Activated CD4-positive, alpha-beta T cell treated with anti-CD3 and anti-CD28 coated beads, Interleukin-2, amount 10 ng/mL, durations not matched to agents 7 days and 5 days (primary cell): ENCODE measurements at places on chromosomes 7 and 10.

GRCh38 chr10:110784198-110784597, 87.5 kb upstream of the PDCD4 start:
- no peak for DNase-seq

DNA sequence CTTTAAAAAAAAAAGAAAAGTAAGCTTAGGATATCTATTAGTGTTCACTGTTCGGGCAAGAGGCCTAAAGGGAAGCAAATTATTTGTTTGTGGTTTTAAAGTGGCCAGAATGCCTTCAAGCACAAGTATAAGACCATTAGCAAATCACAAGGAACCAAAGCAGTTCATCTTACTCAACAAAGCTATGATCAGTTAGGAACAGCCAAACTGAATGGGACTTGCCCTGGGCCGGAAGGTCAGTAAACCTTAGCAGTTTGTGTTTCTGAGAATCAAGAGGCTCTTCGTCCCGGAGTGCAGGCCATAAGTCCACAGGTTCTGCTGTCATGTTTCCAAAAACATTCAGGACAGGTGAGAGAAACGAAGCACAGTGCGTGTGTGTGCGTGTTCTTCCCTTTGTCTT, 4.5 kb downstream of the FBXW4 start:
- no peak for DNase-seq

DNA sequence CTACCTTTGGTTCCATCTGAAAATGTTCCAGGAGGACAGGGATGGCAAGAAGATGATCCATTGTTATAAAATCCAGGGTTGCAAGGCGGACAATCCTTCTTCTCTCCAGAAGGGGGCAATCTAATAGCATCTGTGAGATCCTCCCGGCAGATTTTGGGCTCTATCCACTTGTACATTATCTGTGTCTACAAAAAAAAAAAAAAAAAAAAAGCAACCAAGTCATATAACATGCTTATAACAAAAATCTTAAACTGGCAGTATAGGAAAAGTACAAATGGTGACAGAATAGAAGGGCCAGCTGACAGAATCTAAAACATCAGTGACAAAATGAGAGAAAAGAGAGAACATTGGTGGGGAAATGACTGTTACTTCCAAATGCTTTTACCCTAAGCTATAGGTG, 132.7 kb downstream of the ELAPOR2 start:
- peak; percentile 53 for DNase-seq

- no peak for DNase-seq
Measured at GRCh38 chr7:124672011-124672410, 93.6 kb downstream of the GPR37 start.

DNA sequence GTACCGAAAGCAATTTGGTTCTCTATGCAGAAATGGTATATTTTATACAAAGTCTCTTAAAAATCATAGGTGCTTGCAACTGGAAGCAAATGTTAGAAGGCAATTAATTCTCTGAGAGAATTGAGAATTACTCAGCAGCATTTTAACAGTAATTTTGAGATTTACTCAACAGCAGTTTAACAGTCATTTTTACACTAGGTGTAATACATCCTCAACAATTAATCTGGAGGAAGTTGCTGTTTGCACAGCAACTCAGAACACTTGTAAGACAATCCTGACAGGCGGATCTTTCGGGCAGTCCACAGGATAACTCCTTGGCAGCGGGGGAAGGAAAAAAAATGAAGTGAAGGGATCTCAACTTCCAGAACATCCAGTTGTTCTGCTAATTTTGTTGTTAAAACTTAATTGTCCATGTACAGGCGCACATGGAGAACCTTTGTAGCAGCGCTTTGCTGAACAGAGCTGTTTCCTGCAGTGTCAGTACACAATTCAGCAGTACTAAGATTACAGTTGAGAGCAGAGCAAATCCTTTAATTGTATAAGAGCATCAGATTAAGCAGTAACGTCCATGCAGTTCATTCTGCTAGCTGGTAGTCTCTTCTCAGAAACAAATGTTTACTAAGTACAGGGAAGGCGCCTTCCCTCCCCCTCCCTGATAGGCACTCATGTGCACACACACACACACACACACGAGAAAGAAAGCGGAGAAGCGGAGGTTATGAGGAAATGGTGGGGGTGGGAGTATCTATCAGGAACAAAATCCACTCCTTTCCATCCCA, 43.8 kb downstream of the ENO4 start:
- no peak for DNase-seq

GRCh38 chr10:98519841-98520240, 73.1 kb upstream of the HPS1 start:
- DNase-seq = no peak

GRCh38 chr7:132720835-132721234, 144.6 kb upstream of the PLXNA4 start:
- DNase-seq = no peak

GRCh38 chr10:100831742-100832141, 81.0 kb upstream of the SLF2 start:
- no peak for DNase-seq

GRCh38 chr7:91465595-91466061, 201.4 kb downstream of the FZD1 start:
- DNase-seq = no peak

DNA sequence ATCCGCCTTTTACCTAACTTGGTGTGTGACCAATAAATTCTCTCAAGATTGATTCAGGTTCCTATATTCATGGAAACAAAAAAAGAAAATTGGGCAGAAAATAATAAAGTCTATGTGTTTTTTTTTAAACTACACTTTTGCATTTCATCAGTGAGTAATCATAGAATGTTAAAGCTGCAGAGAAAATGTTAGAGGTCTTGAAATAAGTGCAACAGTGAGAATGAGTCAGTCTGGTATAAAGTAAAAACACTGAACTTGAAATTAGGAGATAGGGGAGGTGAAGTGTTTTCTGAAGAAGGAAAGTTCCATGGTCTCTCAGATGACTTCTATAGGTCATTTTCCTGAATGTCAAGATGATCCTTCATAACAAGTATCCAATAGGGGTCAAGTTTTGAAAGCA, 202.6 kb upstream of the NRP1 start:
- no peak for DNase-seq

GRCh38 chr7:143514995-143515735, 37.5 kb downstream of the TAS2R41 start:
- no peak for DNase-seq

DNA sequence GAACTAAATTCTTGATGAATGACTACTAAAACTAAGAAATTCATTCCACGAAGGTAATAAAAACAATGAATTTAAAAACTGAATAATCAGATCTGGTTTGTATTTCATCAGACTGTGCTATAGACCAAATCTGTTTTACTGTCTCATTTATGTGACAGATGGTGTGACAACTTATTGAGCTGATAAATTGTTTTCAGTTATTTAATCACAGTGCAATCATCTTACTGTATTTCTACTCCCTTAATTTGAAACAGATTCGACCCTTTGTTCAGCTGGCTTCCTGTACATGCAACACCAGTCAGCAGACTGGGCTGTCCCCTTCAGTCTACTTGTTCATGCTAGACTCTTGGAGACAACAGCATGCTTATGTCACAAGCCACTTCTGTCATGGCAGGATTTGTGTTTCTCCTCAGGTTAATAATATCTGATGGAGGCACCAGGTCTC, 150.9 kb downstream of the MBL2 start:
- DNase-seq = no peak

DNA sequence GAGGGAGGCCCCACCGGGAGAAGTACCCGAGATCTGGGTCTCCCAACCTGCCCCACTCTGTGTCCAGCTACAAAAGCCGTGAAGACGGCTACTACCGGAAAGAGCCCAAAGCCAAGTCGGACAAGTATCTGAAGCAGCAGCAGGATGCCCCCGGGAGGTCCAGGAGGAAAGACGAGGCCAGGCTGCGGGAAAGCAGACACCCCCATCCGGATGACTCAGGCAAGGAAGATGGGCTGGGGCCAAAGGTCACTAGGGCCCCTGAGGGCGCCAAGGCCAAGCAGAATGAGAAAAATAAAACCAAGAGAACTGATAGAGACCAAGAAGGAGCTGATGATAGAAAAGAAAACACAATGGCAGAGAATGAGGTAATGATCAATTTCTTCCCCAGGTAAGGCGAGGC, 59.1 kb upstream of the PDCD4 start:
- no peak for DNase-seq

- DNase-seq = no peak
Measured at GRCh38 chr7:41093141-41093540, 609.7 kb downstream of the INHBA start.

GRCh38 chr10:78964952-78965633, 103.7 kb upstream of the ZMIZ1 start:
- no peak for DNase-seq

DNA sequence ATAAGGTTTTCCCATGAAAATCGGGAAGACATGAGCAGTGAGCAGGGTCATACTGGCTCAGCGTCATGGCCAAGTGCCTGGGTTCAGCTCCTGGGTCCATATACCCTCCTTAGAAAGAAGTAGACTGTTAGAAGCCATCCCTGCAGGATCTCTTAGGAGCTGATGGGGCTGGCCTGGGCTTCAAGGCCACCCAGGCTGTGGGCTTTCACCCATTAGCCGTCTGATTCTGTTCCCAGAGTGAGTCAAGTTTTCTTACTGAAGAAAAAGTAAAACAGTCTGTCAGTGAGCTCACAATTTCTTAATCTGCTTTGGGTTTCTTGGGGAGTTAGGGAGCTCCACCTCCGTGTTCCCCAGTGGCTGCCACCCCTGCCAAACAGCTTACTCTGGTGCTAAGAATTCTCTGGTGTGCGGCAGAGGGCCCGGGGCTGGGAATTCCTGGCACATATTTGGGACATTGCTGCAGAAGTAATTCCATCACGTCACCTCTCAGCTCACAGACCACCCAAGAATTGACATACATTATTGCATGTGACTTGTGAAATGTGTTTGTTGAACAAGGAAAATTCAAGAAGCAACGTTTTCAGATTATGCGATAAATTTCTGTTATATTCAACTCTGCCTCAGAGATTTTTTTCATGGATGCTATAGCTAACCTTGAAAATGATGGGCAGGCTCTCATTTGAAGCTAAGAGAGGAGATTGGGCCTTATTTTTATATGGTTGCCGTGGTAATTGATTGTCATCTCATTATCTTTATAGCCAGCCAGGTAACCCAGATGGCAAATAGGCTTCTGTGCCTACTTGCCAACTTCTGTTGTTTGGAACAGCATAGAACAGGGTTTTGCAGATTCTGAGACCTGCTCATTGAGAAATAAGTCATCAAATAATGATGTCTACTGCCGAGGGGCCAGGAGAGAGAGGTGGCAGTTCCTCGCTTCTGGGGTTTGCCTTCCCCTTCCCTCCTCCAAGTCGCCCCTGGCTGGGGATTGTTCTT, 166.4 kb downstream of the CHN2 start:
- no peak for DNase-seq

DNA sequence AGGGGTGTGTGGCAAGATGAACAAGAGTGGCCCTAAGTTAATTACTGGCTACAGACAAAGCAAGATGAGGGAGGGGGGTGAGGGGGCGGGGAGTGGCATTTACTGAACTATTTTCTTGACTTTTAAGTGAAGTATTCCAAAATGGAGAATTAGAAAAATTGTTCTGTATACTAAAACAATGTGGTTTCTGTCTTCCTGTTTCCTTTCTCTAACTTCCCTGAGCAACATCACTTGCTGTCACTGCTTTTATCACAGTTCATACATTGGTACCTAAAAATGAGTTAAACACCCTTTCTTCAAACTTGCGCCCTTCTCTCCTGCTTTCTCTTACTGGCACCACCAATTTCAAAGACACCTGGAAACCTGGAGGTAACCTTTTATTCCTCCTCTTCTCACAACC, 21.6 kb downstream of the PDZD8 start:
- no peak for DNase-seq

DNA sequence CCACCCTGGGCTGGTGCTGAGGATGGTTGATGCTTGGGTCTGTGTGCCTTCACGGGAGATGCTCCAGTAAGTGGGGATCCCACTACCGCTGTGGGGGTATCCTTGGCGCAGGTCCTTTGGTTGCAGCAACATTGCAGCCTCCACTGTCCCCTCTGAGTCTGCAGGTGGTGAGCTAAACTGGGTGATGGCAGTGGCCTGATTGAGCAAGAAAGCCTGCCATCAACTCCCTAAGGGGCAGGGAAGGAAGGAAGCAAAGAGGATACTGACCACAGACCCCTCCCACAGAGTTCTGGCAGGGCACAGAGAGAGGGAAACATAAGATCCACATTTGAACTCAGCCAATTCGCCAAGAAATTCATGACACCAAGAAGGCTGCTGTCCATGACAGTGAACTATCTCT, 43.2 kb downstream of the MYO1G start:
- DNase-seq = no peak

- no peak for DNase-seq
Measured at GRCh38 chr10:1648648-1649047, 88.7 kb downstream of the ADARB2 start.

GRCh38 chr10:20443094-20443493, 454.0 kb downstream of the NEBL start:
- no peak for DNase-seq

DNA sequence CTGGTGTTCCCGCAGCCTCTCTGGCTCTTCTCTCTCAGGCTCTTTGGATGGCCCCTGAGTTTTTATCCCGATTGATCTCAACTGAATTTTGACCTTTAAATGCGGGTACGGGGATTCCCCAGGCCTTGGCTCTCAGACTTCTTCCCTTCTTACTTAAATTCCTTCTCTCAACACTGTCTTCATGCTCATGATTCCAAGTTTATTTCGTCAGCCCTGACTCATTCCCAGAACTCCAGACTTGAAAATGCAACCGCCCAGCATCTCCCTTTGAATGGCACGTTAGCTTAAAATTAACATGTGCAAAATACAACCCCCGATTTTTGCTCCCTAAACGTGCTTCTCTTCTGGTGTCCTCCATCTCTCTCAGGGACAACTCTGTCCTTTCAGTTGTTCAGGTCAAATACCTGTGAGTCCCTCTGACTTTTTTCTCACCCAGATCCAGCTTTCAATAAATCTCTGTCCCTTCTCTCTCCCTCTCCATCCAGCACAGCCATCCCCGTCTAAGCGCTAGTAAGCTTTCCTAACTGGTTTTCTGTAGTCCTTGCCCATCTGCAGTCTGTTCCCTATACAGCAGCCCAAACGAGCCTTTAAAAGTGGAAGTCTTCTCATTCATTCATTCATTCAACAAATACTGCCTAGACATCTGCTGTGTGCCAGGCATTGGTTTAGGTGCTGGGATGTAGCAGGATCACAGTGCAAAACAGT, 7.1 kb downstream of the HECW1 start:
- DNase-seq = no peak

- no peak for DNase-seq
Measured at GRCh38 chr10:82888809-82889455, 1013.9 kb downstream of the NRG3 start.

DNA sequence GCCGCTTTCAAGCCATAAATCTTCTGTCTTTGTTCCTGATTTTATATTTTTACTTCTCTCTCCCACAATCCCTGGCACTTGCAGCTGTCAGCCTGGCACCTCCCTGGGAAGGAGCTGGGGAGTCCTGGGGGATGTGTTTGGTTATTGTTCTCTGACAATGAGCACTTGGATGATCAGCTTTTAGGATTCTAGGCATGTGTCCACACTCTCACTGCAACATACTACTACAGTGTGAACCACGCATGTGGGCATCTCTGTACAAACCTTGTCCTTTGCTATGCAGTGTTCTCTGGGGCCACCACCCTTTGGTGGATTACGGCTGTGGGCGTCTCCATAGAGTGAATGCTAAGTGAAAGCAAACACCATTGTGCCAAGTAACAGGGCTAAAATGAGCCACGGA, 168.4 kb upstream of the KMT2E start:
- no peak for DNase-seq

GRCh38 chr7:94999069-94999351, 91.6 kb downstream of the PPP1R9A start:
- no peak for DNase-seq

- no peak for DNase-seq
Measured at GRCh38 chr7:91373111-91373800, 109.0 kb downstream of the FZD1 start.
